T47D (cell line): ENCODE measurements at places on chromosomes 6 and 20.

DNA sequence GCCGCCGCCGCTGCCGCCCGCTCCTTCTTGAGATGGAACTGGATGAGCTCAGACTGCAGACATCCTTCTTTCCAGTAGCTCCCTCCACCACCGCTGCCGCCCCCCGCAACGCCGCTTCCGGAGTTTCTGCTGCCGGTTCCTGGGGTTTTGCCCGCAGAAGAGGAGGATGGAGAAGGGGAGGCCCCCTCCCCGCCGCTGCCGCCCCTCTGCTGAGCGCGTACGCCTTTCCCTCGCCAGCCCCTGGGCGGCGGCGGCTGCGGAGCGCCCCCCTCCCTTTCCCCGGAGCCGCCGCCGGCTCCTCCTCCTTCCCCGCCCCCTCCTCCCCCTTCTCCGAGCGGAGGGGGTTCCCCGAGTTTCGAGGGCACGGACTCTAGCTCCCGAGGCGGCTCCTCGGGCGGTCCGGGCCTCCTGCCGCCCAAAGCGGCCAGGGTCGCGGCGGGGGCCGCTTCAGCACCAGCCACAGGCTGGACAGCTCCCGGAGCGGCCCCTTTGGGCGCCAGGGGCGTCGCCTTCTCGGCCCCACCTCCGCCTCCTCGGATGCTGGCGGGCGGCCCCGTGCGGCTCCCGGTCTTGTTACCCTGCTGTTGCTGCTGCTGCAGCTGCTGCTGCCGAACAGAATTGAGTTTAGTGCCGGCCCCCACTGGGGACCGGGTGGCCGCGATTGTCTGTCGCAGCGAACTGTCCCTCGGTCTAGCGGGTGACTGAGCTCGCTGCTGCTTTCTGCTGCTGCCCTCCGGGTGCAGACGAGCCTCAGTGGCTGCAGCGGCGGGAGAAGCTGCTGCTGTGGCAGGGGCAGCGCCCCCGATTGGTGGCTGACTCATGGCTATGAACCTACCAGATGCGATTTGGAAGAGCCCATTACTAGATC is 3.1 kb downstream of the MTCL3 start:
- DNase-seq: no peak

GRCh38 chr6:66556936-66557335 is 849.9 kb upstream of the EYS start:
- no peak for DNase-seq

DNA sequence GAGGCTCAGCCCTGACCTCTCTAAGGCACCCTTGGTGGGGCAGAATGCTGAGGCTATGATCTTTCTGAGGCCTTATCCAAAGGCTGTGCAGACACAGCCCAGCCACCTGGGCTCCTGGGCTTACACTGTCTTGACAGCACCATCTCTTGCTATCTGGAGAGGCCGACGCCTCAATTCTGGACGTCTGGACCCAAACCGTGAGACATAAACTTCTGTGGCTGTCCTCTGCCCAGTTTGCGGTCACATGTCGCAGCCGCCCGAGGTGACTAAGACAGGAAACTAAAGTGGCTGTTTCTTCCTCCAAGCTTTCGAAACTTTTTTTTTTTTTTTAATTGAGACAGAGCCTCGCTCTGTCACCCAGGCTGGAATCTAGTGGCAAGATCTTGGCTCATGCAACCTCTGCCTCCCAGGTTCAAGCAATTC is 49.3 kb downstream of the PRR18 start:
- no peak for DNase-seq

DNA sequence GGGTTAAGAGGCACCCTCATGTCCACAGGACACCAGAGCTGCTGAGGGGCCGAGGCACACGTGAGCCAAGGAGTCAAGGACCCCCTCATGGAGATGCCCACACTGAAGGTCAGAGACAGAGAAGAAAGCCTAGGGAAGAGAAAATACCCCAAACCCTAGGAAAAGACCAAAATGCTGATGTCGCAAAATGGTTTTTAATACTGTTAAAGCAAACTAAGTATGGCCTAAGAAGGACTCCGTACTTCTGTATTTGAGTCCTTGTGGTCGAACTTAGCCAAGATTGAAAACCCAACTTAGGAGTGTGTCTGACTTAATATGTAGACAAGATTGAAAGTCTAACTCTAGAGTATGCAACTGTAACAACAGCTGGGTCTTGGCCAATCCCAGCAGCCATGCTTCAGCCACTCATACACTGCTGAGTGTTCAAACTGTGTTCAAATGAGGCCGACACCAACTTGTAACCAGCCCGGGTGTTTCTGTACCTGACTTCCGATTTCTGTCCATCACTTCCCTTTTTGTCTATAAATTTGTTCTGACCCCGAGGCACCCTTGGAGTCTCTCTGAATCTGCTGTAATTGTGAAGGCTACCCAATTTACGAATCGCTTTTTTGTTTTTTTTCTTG is 92.6 kb upstream of the AGPAT4 start:
- no peak for DNase-seq

- no peak for DNase-seq
These were observed 128.0 kb downstream of the RIN2 start for GRCh38 chr20:19885939-19886660.

GRCh38 chr20:59320854-59321647 is 20.6 kb downstream of the EDN3 start:
- DNase-seq: no peak

- no peak for DNase-seq
These were observed 296.7 kb downstream of the CDH26 start for GRCh38 chr20:60254901-60255411.

GRCh38 chr20:47265984-47266383 is 90.5 kb downstream of the ZMYND8 start:
- no peak for DNase-seq

DNA sequence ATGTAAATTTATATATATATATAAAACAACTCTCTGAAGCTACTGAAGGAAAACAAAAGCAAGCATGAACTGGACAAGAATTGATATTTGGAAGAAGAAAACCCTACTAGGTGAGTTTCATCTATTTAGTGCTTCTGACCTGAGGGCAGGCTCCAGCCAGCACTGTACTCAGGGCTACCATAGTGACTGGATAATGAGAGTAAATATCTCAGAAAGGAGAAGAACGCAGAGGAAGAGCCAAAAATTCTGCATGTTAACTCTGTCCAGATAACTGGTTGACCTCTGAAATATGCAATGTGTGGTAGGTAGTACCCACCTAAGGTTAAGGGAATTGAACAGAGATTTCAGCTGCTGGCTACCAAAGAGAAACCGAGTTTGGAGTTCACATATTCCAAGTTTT is 41.4 kb upstream of the CCN2 start:
- DNase-seq: no peak

DNA sequence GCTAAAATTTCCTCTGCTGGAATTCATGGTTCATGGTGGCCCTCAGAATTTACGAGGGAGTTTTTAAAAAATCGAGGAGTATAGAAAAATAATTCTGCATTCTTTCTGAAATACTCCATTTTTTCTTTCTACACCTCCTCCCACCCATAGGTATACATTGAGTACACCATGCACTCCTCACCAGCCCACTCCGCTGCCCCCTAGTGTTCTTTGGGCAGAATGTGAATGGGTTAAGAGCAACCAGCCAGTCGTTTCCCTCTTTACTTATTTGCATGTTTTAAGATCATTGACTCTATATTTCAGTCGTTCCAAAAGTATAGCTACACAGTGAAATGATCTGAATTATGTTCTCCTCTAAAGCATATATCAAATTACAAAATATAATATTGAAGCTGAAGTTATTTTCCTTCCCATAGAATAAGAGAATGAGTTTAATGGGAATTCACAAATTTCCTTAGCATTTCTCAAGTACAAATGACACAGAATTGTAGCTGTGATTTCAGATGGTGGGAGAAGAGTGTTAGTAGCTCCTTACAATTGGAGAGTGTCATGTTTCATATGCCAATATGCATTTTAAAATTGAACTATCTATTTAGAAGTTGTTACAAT is 977.7 kb upstream of the SLC35B3 start:
- no peak for DNase-seq

DNA sequence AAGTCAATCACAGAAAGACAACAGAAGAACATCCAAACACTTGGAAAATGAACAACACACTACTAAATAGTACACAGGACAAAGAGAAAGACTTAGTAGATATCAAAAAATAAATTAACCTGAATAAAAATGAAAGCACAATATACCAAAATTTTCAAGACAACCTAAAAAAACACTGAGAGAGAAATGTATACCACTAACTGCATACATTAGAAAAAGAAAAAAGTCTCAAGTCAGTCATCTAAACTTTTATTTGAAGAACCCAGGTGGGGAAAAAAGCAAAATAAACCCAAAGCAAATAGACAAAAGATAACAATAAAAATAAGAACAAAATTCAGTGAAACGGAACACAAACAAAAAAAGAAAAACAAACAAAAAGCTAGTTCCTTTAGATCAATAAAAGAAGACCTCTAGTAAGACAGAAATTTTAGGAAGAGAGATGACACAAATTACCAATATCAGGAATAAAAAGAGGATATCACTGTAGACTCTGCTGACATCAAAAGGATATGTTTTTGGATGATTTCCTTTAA is 172.8 kb downstream of the TRIM27 start:
- DNase-seq: no peak

GRCh38 chr20:19695081-19695480 is 63.0 kb upstream of the RIN2 start:
- DNase-seq: no peak

DNA sequence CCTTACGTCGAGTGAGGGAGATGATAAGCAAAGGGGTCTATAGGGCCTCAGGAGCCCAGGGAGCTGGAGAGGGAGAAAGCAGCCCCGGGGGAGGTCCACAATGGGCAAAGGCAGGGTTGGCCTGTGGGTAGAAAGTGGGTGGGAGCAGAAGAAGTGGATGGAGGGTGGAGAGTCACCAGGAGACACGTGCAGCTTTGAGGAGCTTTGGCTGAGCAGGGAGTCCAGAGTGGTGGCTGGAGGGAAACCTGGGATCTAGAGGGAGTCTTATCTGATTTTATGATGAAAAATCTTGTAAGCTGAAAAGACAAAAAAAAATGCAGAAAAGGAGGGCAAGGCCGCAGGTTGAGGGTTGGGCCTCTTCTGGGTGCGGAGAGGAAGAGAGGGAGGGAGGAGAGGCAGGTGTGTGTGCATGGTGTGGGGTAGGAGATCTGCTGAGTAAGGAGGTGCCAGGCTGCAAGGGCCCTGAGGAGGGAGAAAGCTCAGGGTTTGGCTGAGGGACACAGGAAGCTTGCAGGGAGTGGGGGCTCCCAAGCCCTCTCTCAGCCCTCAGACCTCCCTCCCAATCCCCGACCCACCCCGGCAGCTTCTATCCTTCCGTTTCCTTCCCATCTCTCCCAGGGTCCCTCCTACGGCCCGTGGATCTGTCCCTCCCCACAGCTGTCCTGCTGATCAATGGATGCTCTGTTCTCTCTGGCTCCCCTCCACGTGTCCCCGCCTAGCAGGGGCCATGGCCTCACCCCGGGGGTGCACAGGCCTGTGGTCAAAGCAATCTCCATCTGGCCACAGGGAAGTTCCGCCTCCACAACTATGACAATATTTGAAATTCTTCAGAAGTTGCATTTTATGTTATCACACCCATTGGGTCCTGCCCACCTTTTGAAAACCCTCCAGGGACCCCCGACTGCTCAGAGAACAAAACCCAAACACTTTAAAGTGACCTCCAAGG is 17.1 kb upstream of the BPI start:
- no peak for DNase-seq

DNA sequence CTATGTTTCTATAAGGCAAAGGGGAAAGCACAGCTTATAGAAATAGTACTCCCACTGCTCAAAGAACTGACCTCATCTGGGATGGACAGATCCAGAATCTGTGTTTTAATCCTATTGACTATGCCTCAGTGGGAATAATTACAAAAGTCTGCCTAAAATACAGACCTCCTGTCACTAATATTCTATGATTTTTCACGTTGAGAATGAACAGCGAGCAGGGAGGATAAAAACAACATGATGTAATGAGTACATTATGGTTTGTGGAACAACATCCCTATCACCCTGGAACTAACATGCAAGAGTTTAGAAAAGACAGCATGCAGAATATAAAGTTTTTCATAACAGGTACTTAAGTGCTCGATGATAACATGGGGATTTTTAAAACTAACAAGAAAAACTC is 53.9 kb downstream of the EPHA7 start:
- DNase-seq: no peak

- no peak for DNase-seq
These were observed 21.6 kb downstream of the TOMM34 start for GRCh38 chr20:44938637-44939036.

DNA sequence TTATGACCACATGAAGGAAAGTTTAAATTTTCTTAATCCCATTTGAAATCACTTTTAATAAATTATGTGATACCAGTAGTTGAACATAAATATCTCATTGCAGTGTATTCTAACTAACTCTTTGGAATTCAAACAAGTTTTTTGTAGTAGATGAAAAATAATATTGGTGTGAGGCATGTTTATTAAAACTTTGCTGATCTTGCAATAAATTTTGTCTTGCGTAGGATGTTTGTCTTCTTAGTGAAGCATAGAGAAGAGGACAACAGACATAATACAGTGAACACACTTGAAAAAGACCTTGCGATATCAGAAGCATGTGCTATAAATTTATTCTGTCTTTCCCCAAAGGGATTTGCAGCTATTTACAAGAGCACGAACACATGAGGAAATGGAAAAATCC is 140.7 kb downstream of the HTR1B start:
- no peak for DNase-seq

DNA sequence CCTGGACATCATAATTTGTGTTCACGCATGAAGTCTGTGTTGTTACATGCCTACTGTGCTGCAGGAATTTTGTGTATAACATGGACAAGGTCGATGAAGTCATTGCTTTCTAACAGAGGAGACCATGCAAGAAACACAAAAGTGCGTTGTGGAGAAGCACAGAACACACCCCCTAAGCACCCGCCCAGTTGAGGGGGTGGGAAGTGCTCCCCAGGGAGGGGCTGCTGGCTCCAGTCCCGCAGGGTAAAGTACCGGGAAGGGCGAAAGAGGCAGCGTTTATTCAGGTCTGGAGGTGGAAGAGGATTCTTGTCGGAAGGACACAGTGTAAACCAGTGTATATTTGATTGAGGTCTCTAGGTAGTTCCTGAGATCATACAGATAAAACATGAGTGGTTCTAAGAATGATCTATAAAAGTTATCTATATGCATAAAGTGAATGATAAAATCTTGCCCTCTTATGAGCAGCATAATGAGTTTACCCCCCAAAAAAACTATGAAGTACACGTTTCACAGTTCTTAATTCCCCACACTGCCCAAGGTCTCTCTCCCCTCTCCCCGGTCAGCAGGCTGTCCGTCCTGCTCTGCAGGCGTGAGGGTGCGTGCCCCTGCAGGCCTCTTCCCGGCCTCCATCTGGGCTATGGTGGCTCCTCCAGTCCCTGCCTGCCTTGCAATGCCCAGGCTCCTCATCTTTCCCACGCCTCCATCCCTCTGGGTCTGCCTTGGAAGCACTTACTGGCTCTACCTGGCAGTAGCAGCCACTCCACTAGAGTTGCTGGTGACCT is 159.7 kb downstream of the THBS2 start:
- DNase-seq: no peak

DNA sequence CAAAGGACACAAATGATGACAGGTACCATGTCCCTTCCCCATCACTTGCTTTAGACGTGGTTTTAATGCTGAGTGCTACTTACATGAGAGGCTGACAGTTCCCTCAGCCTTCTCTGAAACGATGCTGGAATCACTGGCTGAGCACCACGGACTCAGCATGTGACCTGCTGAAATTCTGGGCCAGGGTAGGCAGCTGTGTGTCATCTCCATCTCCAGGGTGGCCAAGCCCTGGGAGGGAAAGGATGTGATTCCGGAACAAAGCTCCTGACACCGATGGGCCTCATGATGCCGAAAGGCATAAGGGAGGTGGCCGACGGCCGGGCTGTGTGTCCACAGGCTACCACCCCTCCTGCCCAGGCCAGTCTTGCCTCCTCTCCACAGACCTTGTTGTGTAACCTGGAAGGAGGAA is 184.3 kb upstream of the CST7 start:
- DNase-seq: no peak
